AG09309 (cell line): ENCODE measurements at places on chromosomes 12 and 14.
A peak's percentile ranks its signal among the peaks of the same experiment; 100 is the strongest.

GRCh38 chr12:66663611-66664010 lies 15.3 kb downstream of the GRIP1 start:
- DNase-seq = no peak

GRCh38 chr12:62655666-62656151 lies 189.1 kb downstream of the MON2 start:
- no peak for DNase-seq

GRCh38 chr14:105877645-105878044 lies 351.3 kb downstream of the TMEM121 start:
- no peak for DNase-seq

DNA sequence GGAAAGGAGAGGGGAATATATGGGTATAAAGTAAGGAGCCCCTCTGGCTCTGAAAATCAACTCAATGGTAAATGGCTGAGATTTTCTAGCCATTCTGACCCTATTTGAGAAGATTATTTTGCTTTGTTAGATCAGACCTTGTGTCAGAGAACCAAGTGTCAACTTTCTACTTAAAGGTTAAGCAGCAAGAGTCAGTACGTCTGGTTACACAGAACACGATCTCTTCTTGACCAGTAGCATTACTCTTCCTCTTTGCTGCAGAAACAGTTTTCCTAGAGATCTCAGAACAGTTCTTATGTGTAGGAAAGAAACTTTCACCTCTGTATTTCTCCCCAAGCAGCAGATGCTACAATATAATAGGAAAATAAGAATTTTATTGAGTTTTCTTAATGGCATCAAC lies 47.4 kb upstream of the BTG1 start:
- DNase-seq = no peak

- no peak for DNase-seq
These were observed 83.1 kb downstream of the AACS start for GRCh38 chr12:125148316-125148715.

GRCh38 chr14:82180139-82180538 lies 646.5 kb upstream of the SEL1L start:
- no peak for DNase-seq

- peak; percentile 7 for DNase-seq
These were observed 1.0 kb downstream of the IRF9 start for GRCh38 chr14:24162093-24162492.

- no peak for DNase-seq
These were observed 379.0 kb downstream of the NPAS3 start for GRCh38 chr14:33317675-33318074.

- no peak for DNase-seq
These were observed 108.7 kb downstream of the PTGER2 start for GRCh38 chr14:52422650-52423356.

DNA sequence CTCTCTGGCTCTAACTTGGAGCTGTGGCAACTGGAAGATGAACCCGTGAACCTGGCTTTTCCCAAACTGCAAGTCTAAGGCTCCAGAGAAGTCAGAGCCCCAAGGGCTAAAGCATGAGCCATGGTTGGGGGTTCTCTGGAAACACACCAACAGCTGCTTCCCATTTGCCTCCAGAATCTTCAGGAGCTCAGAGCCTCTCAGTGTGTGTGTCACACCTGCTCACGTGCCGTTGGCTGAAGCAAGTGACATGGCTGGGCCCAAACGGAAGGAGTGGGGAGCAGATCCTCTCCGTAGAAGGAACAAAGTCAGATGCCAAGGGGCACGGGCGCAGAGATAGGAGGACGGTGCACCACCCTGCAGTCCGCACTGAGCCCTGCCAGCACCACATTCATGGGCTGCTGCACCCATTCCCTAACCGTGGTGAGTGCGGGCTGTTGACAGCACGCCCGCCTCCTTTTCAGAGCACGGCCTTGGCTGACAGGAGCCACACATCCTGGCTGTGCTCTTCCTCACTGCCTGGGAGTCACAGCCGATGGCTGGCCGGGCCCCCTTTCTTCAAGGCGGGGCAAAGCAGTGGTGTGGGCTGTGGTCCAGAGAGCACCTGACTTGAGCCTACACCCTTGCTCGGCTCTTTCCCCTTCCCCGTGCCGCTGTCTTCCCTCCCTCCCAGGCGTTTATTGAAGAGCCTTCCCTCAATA lies 16.6 kb upstream of the TRAF3 start:
- DNase-seq = no peak

DNA sequence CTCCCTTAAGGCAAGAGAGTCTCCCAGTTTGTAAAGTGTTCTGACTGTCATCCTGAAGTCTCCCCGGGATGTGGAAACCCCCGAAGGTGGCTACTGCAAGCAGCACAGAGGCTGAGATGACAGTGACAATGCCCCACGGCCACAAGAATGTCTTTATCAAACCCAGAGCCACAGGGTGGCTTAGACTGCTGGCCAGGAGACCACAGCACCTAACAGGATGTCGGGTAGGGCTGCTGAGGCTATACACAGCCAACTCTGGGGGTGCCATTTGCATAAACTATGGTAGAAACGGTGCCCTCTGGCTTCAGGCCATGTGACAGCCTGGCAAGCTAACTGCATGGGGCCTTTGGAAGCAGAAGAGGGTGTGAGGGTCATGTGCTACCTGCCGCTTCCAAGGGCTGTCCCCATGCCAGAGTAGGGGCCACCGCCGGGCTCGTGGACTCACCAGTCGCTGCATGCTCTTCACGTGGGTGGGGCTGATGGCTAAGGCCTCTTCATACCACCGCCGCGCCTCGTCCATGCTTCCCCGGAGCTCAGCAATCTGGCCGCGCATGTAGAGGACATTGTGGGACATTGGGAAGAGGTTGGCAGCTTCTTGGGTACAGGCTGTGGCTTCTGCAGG lies 180.9 kb downstream of the CALM1 start:
- no peak for DNase-seq

DNA sequence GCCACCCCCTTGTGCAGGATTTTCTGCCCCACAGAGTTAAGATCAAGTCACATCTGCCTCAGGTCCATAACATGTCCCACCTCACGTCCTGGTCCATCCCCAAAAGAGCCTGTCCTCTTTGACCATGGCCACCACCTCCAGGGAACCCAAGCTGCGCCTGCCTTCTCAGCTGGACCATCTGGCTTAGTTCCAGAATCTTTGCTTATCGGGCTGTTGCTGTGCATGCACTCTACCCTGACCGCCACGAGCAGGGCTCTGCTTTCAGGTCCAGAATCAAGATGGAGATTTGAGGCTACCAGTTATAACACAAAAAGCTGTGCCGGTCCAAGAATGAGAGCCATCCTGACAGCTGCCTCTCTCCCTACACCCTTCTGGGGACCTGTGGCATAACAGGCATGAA lies 326.7 kb downstream of the DPF3 start:
- DNase-seq = no peak

DNA sequence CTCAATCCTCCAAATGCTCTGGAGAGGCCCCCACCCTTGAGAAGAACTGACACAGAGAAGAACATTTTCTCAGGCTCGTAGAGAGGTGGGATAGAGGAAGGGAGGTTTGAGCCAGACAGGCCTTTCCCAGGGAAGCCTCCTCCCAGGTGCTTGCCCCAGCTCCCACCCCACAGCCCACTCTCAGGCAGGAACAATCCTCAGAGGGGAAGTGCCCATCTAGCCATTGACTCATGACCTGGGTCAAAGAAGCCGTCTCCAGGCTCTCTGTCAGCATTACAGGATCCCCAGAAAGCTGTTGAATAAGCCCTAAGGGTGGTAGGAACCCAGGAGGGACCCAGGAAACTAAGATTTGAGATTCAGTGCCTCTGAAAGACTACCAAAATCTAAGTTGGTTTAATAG lies 3.8 kb downstream of the AQP6 start:
- no peak for DNase-seq

DNA sequence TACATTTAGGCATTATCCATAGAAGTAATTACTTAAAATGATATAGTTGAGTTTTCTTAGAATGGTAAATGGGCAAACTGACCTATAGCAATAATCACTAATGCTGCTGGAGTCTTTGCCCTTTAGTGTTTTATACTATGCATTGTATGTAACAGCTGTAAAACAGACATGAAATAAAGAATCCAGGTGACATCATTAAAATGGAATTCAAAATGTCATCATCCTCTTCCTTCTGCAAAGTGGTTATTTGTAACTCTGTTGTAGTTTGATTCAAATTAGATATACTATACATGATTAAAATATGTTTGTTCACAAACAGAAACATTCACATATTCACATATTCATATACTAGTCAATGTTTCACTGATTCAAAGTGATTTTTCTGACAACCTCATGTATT lies 598.8 kb downstream of the SLC16A7 start:
- no peak for DNase-seq

- peak; percentile 60 for DNase-seq
These were observed 1.1 kb upstream of the ARG2 start for GRCh38 chr14:67618617-67619063.

DNA sequence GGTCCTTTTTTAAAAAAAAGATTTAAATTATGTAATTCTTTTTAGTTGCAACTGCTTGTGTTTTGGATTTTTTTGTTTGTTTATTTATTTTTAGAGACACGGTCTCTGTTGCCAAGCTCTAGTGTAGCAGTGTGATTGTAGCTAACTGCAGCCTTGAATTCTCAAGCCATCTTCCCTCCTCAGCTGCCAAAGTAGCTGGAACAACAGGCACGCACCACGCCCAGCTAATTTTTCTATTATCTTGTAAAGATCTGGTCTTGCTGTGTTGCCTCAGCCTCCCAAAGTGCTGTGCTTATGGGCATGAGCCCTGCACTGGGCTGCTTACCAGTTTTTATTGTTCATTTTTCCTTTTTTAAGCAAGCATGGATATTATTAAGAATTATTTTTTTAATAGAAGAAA lies 10.6 kb upstream of the ART4 start:
- DNase-seq = no peak

GRCh38 chr12:16857456-16857923 lies 251.5 kb upstream of the LMO3 start:
- DNase-seq = no peak

GRCh38 chr12:16437281-16437816 lies 89.9 kb downstream of the MGST1 start:
- DNase-seq = no peak

DNA sequence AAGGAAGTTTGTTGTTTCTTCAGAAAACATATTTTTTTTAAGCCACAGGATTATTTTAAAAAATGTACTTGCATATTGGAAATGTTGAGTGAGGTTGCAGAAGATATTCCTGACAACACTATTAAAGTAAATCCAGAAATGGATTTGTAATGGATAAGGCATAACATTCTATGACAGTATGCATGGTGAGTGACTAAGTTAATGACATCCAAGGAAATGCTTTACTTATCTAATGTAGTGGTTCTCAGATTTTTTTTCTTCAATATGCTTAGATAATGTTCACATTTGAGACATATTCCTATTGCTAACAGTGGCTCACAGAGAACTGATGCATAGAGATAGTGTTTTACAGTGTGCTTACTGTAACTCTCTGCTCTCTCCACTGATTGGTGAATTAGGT lies 49.4 kb downstream of the ZDHHC17 start:
- no peak for DNase-seq

DNA sequence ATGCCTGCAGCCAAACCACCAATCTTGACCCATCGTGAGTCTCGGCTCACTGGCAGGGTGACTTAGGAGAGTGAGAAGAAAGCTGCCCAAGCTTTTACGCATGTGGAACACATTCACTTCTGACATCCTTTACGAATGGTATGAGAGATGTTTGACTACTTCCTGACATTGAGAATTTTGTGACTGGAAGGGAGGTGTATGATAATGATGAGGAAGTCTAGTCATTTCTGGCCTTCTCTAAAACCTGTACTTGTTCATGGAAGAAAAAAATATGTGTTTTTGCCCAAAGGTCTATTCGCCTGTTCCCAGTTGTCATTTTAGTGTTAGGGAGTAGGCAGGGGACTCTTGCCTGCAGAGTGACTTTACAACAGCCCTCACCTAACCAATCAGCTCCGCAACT lies 227.2 kb upstream of the ATP2B1 start:
- no peak for DNase-seq

- DNase-seq = no peak
These were observed 412.5 kb downstream of the RMST start for GRCh38 chr12:97875064-97875463.

DNA sequence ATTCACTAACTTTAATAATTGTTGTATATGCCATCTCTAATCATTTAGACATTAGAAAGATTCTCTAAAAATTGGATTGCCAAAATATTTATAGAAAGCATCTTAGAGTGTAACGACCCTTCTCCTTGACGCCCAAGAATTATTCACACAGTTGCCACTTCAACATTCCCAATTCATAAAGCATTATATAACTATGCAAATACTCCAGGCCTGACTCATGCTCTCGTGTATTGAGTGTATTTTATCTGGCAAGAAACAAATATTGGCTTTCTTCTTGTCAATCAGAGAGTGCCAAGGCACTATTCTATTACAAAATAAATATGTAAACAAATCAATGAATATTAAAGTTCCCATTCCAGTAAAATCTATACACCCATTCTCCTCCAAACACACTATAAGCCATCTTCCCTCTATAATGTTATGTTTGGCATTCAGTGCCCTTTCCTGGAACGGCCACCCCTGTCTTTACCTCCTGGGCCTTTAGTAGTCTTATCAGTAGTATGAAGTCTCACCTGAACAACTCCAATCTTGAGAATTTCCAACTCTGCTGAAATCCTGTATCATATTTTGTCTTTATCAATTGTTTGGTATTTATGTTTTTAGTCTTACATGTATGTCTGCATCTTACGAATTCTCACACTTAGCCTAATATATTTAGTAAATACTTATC lies 182.6 kb downstream of the PIK3C2G start:
- DNase-seq = no peak

- DNase-seq = peak; percentile 13
These were observed 2.6 kb downstream of the DLGAP5 start for GRCh38 chr14:55188686-55189295.

DNA sequence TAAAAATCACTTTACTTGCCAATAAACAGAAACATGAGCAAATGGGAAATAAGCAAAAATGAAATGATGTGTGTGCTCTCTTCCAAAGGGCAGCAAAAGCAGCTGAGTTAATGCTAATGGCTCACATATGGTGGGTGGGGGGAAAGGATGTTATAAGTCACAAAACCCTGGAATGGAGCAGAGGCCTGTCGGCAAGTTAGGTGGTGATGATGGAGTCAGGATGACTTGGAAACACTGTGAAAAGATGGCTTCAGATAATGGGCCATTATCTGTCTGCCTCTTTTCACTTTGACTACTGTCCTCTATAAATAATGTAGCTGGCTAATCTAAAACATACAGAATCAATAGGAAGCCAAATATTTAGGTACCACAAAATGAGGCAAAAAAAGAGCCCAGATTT lies 228.7 kb downstream of the APAF1 start:
- DNase-seq = no peak
